HFF-Myc (cell line): ENCODE measurements at places on chromosomes 5 and 9.
A peak's percentile ranks its signal among the peaks of the same experiment; 100 is the strongest.

DNA sequence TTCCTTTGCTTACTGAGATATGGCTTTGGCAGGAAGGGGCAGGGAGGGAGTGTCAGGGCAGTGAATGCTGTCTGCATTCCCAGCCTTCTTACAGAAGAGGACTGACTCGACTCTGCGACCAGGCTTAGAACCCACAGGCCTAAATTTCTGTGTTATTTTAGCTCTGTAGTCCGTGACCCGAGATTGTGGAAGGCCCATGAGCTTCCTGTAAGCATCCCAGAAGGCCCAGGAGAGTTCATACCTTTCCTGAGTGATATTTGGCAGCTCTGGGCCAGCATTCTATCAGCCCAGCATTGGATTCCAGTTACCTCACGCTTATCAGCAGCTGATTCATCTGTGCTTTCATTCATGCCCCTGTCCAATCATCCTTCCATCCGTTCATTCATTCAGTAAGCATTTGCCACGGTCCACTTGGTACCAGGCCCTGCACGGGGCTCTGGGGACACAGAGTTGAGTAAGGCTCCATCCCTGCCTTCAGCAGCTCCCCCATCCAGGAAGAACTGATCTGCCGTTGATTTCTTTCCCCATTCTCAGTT lies 28.2 kb upstream of the RPL26L1 start:
- no peak for DNase-seq

- DNase-seq, result no peak
Measured at GRCh38 chr5:112002376-112002775, 245.4 kb upstream of the NREP start.

GRCh38 chr5:143882520-143882919 lies 70.6 kb downstream of the HMHB1 start:
- DNase-seq, result no peak

- DNase-seq, result no peak
Measured at GRCh38 chr5:147037515-147038205, 159.1 kb upstream of the PPP2R2B start.

- DNase-seq, result no peak
Measured at GRCh38 chr5:170173227-170173626, 59.6 kb upstream of the C5orf58 start.

GRCh38 chr9:93200989-93201334 lies 17.0 kb downstream of the WNK2 start:
- DNase-seq, result no peak

DNA sequence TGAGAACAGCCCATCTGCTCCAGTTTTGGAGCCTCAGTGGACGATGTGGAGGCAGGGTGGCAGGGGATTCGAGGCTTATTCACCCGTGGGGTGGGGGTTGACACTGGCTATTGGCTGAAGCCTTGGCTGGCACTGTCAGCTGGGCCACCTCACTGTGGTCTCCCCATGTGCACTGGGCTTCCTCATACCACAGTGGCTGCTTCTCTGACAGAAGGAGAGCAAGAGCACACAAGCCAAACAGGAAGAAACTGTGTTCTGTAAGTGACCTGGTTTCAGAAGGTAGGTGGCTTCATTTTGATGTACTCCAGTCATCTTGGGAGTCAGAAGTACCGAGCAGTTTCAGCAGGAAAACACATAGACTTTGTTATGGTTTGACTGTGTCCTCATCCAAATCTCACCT lies 24.7 kb upstream of the CTNND2 start:
- DNase-seq, result no peak

- DNase-seq, result peak; percentile 82
Measured at GRCh38 chr9:95167998-95168397, 149.5 kb downstream of the FANCC start.

DNA sequence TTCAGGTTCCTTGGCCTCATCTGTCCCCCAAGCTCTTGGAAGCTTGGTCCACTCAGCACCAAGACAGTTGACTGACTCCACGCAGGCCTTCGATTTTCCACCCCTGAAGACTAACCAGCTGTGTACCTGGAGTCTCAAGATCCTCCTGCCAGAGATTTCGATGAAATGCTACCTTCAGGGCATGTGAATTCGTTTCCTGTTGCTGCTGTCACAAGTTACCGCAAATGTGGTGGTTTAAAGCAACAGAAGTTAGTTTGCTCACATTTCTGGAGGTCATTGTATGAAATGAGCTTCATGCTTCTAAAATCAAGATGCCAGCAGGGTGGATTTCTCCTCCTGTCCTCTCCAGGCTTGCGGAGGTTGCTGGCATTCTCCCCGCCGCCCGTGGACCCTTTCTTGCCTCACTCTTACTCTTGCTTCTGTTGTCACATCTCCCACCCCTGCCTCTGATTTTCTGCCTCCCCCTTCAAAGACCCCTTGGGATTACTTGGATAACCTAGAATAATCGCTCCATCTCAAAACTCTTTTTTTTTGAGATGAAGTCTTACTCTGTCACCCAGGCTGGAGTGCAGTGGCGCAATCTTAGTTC lies 27.6 kb upstream of the RETREG1 start:
- no peak for DNase-seq

DNA sequence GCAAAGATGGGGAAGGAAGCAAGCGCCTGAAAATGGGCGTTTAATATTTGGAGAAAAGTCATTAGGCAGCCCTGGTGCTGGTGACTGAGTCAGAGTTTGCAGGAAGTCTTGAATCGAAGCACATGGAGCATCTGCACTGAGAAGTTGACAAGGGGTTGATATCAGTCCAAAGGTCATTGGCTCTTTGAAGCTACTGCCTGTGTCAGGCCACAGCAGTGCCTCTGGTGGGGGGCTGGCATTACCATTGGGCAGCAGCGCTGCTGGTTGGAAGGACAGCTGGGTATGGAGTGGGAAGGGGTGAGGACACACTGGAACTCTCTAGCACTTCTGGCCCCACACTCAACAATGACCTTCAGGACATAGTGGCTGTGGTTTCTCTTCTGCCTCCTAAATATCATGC lies 150.4 kb upstream of the ERCC6L2 start:
- no peak for DNase-seq

DNA sequence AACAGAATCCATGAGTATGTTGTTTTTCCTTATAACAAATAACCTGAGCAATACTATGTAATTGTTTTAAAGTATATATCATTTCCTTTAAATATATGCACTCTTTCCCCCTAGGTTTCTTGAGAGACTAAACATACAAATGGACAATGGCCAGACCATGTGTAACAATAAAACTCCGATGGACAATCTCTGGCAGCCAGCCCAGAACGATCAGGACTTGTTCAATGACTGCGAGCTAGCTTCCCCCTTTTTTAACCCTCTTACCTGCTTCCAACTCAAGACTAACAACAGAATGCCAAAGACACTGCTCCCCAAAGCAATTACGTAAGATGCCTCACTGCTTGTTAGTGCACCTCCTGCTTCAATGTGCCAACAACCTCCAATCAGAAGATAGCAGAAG lies 94.9 kb downstream of the HTR4 start:
- no peak for DNase-seq

- DNase-seq, result peak; percentile 84
Measured at GRCh38 chr9:95857124-95857523, 18.4 kb upstream of the ERCC6L2 start.
